ENCODE measurements at places on chromosomes 5 and 9.

- DNase-seq, result no peak
Measured at GRCh38 chr9:104885818-104886709, 41.9 kb downstream of the ABCA1 start.

- no peak for DNase-seq
Measured at GRCh38 chr9:81305561-81306182, 383.7 kb downstream of the TLE1 start.

DNA sequence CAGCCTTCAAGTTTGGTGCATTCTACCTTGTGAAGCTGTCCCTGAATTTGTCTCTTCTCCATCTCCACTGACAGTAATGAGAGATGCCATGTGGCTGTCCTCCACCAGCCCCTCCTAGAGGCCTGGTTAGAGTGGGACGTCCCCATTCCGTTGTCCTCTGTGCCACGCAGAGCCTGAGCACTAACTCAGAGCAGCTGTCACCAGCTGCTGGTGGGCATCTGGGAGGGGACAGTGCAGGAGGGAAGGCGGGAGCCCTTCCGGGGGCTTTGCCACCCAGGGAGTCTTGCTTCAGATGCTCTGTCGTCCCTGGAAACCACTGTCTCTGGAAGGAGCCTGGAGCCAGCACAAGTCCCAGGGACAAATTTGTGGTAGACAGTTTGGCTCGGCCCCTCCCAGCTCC is 78.6 kb downstream of the PDZD2 start:
- DNase-seq, result no peak

GRCh38 chr9:12640866-12641636 is 52.1 kb upstream of the TYRP1 start:
- no peak for DNase-seq

DNA sequence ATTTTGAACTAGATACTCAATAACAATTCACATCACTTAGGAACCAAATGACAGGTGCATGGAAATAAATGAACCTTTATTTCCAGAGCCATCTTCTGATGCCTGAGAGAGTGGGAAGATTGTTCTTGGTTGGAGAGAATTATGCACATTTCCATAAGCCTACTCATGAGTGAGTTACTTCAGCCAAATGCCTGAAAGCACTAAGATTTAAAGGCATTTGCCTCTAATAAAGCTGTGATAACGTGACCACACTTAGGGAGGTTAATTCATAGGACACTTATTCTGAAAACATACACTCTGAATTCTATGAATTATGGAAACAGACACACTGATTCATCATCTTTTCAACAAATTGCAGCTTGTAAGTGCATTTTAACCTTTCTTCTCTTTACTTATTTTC is 40.0 kb downstream of the KCTD16 start:
- DNase-seq, result no peak

DNA sequence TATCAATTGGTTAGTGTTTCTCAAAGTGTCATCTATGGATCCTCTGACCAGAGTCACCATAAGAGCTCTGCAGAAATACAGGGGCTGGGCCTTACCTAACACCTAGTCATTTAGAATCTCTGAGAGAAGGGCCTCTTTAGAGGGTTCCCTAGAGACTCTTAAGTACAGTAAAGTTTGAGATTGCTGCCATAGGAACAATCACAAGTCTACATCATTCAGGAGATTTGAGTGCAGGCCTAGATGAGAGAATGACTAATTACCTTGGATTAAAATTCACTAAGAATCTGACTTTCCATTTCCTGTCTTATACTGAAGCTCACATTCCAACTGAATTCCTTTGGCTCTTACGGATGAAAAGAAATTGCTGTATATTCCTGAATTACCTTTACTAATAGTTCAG is 182.1 kb upstream of the PTGER4 start:
- DNase-seq, result no peak

DNA sequence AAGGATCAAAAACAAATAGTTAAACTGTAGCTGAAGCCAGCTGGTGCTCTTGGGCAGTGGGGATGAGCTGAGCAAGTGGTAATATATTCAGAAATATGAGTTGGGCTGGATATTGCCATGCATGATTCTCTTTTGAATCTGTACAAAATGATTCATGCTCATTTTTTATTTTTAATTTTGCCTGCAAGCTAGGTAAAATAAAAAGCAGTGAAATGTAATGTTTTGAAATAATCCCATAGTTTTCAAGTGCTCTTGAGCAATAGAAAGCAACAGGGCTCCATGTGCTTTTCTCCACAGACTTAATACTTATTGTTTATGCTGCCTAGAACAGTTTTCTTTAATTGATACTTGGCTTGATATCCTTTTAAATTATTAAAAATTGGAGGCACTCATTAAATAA is 489.3 kb downstream of the TLE4 start:
- no peak for DNase-seq

DNA sequence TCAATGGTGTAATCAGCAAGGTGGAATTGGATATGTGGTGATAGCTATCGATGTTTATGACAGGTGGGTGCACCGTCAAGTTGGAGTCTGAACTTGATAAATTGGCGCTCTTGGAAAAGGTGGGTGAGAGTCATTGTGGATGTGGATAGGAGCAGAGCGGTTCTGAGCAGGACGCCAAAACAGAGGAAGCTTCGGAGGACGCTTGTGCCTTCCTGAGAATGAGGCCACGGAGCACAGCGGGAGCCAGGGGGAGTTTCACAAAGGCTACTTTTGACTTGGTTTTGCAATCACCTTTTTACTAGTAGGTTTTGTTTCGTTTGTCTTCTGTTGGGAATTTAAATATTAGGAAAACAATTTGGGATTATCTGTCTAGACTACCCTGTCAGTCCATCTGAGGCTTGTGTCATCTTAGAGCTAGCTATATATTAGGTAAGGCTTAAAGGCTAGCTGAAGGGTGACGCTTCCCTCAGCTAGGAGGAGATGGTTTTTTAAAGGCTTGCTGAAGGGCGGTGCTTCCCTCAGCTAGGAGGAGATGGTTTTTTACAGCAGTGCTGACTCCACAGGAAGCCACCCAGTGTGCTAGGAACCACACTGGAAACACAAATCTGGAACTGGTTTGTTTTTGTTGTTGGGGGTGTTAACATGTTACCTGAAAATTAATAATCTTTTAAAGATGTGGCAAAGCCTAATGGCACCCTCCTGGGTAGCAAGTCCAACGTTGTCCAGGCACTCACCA is 142.4 kb upstream of the IRX4 start:
- no peak for DNase-seq
